OCI-LY7 (cell line): ENCODE measurements at places on chromosomes 2 and 18.

DNA sequence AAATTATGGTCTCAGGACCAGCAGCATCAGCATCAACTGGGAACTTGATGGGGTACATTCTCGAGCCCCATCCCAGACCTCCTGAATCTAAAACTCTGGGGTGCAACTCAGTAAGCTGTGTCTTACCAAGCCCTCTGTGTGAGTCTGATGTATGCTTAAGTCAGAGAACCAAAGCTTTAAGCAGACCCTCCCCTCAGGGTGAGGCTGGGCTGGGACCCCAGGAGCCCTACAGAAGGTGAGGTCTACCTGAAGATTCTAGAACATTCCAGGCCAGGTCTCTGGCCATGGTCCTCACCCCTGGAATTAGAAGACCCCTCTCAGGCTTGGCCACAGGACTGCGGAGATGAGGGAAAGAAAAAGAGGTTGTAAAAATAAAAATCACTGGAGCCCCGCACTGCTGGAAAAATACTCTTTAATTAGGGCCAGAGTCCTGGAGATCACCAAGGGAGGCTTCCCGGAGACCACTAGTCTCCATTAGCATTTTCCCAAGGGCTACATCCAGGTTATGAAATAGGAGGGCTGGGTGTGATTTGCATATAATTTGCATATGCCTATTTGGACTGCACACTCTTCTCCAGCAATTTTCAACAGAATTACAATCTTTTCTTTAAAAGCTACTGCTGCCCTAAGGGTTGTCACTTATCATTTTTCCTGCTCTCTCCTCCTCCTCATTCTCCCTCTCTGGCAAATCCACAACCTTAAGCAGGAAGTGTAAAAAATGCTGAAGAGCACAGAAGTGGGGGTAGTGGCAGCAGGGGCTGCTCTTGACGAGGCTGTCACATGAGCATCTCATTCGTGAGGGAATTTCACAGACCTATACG lies 100.2 kb downstream of the ZBTB7C start:
- no peak for DNase-seq

- peak; percentile 59 for DNase-seq
Observed at GRCh38 chr2:219278655-219279150, 463 bp upstream of the DNAJB2 start.

GRCh38 chr18:10727477-10727876 lies 201.7 kb downstream of the NAPG start:
- no peak for DNase-seq

DNA sequence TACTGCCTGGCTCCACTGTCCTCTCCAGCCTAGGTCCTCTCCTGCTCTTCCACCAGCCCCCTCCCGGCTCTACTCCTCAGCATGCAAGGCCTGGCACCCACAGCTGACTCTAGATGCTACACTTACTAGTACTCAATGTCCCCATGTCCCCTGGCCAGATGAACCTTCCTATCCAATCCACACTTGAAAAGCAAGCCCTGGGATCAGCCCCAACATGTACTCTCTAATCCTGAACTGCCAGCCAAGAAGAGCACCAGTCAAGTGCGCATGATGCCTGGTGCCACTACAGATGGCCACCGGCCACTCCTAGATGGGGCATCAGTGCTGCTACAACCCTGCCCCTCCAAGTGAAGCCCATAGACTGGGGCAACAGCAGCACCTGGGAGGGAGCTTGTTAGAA lies 168.2 kb downstream of the STK39 start:
- no peak for DNase-seq

DNA sequence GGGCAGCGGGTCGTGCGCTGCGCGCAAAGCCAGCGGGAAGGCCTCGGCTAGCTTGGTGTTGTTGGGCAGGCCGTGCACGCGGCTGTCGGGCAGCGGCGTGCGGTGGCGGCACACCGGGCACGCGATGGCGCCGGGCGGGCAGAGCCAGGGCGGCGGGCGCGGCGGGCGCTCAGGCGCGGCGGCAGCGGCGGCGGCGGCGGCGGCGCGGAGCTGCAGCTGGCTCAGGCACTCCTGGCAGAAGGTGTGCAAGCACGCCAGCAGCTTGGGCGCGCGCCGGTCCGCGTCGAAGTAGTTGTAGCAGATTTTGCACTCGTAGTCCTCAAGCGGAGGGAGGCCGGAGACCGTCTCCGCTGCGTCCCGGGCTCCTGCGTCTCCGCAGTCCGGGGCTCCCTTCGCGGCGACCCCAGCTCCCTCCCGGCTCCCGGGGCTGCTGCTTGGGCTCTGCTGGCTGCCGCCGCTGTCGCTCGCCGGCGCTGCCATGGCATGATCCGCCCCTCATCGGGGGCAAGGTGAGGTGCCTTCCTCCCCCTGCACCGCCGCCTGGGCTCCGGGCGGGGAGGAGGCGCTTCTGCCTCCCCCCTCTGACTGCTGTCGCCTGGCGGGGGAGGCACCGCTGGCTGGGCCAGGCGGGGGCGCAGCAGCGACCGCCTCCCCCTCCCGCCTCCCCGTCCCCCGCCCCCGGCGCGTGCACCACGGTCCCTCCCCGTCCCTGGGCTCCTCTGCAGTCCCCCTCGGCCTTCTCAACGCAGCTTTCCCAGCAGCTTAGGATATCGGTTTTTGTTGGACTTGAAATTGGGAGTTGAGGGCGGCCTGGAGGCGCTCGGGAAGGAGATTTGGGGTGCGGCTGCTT lies 21.0 kb upstream of the PAX3 start:
- peak; percentile 5 for DNase-seq

DNA sequence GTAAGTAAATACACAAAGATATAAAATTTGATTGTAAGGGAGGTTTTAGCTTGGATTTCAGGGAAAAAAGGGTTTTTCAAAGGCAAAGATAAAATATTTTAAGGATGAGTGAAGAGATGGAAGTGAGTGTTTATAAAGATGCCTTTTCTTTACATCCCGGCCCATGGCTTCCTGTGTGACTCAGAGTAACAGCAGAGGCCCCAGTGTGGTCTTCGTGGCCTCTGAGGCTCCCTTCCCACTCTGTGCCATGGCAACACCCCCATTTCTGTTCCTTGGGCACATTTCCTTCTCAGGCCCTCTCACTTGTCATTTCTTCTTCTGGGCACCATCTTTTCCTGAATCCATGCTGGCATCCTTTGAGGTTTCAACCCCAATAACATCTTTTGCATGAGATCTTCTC lies 92.6 kb upstream of the TMEM18 start:
- no peak for DNase-seq

GRCh38 chr18:71115261-71115660 lies 826.4 kb downstream of the SOCS6 start:
- DNase-seq, result no peak

GRCh38 chr2:8604262-8604661 lies 77.6 kb upstream of the ID2 start:
- no peak for DNase-seq

- DNase-seq, result peak; percentile 29
Observed at GRCh38 chr18:46073474-46074331, 1.6 kb upstream of the PSTPIP2 start.

GRCh38 chr18:52008736-52009135 lies 331.3 kb upstream of the DCC start:
- DNase-seq, result no peak

GRCh38 chr2:160371251-160372009 lies 122.2 kb downstream of the RBMS1 start:
- DNase-seq, result no peak

DNA sequence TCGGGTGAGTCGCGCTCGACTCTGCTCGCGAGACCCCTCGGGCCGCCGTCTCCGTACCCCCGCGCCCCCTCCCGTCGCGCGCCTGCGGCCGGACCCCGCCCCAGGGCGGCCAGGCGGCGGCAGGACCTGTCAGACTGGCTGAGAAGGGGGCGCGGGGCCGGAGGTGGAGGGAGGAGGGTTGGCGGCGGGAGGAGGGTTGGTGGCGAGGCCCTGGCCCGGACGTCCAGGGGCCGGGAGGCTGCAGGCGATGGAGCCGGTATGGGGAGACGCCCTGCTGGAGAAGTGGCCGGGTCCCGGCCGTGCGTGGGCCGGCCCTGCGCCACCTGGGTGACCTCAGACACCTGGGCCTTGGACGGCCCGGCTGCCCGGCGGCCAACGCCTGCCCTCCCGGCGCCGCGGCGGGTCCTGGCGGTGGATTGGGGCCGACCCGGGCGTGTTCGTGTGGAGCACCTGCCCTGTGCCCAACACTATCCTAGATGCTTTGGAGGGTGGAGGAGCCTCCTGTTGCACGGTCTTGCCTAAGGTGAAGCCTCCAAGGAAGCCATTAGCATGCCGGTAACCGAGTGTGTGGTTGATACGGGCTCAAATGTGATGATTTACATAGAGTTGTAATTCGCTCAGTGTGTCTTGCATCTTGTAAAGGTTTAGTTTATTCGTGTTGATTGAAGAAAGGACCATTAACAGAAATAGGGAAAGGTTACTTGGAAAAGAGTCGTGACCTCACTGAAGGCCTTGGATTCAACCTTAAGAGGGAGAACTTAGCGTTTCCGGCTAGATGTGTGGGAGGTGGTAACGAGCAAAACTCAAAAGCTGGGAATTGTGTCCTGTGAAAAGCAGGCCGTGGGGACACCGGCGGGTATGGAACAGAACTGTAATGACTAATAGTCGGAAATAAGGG lies 550 bp downstream of the MYL12B start:
- peak; percentile 53 for DNase-seq
